Cardiac fibroblast (primary cell): ENCODE measurements at places on chromosomes 7 and 10.

DNA sequence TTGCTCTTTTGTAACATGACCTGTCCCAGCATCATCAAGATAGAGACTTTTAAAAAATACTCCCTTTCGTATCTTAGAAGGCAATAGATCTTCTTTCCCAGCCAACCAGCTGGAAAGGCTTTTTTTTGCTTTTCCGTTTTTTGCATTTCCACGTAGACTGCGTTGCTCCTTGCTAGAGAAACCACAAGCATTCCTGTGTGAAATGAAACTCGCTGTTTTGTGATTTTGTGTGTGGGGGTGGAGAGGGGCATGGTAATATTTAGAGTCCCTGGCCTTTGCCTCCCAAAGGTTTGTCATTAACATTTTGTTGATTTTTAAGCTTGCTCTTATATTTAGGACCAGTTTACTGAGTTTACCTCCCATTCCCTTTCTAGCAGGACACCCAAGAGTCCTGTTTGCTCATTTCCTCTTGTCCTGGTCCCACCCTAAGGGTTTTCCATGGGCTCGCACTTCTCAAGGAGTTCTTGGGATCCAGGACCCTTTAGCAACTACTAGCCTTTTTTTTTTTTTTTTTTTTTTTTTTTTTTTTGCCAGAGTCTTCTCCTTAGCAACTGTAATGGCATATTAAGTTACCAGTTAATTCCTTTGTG, 243.6 kb downstream of the BICC1 start:
- peak; percentile 68 for DNase-seq

- DNase-seq, result peak; percentile 6
These were observed at the start of gene GRM3 for GRCh38 chr7:86643561-86644281. TSS of gene GRM3 (plus strand) at chr7:86643909. CDS start at chr7:86765146, 121,237 bp downstream.

DNA sequence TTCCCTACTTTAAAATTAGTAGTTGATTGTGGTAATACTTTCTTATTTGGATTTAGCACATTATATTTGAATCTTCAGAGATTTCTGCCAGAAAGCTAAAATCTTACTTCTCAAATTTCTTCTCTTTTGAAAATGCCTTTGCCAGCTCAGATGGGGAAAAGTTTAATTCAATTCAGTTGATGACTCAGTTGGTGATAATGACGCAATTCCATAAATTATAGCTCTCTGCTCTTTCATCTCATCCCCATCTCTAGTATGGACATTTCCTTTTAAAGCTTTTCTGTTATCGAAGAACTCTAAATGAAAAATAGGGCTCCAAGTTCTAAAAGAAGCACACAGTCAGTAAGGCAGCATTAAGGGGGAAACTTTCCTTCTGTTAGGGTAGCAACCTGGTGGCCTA, 25.5 kb downstream of the RNLS start:
- peak; percentile 63 for DNase-seq

DNA sequence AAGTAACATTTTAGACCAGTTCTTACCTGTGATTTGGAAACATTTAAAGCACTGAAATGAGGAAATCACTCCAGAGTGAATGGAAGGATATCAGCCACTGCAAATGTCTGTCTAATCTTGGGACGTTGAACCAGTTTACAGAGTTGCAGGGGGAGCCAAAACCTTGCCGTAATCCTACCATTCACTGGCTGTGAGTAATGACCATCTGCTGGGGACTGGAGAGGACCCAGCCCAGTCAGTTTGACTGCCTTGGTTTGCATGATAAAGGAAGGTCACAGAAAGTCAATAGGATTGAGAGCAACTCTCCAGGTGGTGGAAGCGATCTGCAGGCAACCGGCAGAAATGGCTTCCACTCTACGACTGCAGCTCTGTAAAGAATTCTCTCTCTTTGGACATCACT, 167.2 kb downstream of the AKR1D1 start:
- DNase-seq, result peak; percentile 67

- DNase-seq, result no peak
These were observed 35.0 kb downstream of the ELFN1 start for GRCh38 chr7:1704811-1705738.

DNA sequence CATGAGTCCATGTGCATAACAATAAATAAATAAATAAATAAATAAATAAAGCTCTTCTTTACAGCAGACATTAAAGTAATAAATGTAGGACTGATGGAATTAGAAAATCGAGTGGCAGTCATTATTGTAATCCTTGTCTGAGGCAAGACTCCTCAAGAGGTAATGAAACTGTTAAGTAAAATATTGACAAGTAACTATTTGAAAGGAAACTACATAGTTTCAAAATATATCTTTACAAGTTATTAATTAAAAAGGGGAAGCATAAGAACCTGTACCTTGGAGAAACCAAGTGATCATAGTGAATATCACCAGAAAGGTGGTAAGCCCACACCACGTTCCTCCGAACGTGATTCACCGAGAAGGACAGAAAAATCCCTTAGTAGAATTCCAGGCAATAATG, 285.6 kb upstream of the SORCS1 start:
- DNase-seq, result no peak

GRCh38 chr7:113015034-113015645, 71.5 kb downstream of the GPR85 start:
- DNase-seq, result peak; percentile 69

GRCh38 chr7:79008786-79009185, 444.7 kb downstream of the MAGI2 start:
- no peak for DNase-seq

GRCh38 chr7:50688226-50688590, 94.5 kb downstream of the GRB10 start:
- DNase-seq, result no peak

DNA sequence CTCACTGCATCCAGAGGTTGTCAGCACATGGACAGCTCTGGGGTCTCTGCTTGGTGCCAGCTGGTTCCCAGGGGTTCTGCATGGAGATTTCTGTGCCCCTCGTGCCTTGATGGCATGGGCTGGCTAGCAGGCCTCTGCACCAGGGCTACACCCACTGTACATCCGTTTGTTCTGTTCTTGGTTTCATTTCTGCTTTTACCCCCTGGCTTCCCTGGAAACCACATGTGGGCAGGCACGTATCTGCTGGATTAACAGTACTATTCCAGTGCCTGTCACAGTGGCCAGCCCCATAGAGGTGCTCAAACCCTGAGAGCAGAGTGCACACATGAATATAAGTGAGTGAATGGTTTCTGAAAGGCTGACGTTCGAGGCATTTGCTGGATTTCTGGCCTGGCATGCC, 207.2 kb upstream of the GPR26 start:
- no peak for DNase-seq

DNA sequence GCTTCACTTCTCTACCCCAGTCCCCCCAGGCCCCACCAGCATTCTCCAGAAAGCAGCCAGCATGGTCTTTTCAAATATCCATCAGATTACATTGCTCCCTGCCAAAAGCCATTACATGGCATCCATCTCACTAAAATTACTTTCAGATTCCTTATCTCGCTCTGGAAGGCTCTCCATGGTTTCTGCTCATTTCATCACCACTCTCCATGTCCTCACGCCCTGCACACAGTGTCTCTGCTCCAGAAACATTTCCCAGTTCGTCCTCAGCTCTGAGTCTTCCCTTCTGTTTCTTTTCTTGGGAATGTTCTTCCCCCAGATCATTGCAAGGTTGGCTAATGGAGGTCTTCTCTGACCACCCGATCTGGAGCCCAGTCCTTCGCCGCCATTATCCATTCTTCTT, 499.1 kb downstream of the KCNMA1 start:
- no peak for DNase-seq

GRCh38 chr7:11539853-11540252, 292.1 kb downstream of the THSD7A start:
- DNase-seq, result peak; percentile 58

- peak; percentile 63 for DNase-seq
These were observed 1.7 kb downstream of the ZEB1 start for GRCh38 chr10:31320550-31321211.

DNA sequence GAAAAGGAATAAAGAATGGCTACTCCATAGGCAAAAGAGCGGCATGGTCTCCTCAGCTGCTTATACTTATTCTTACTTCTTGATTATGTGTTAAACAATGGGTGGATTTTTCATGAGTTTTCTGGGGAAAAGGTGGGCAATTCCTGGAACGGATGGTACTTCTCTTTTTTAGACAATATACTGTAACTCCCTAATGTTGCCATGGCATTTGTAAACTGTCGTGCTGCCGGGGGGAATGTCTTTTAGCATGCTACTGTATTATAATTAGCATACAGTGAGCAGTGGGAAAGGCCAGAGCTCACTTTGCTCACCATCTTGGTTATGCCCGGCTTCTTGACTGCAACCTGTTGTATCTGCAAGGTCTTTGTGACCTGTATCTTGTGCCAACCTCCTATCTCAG, 372.1 kb upstream of the AKR1E2 start:
- DNase-seq, result no peak

- DNase-seq, result no peak
These were observed 34.1 kb downstream of the GET4 start for GRCh38 chr7:910441-910861.

DNA sequence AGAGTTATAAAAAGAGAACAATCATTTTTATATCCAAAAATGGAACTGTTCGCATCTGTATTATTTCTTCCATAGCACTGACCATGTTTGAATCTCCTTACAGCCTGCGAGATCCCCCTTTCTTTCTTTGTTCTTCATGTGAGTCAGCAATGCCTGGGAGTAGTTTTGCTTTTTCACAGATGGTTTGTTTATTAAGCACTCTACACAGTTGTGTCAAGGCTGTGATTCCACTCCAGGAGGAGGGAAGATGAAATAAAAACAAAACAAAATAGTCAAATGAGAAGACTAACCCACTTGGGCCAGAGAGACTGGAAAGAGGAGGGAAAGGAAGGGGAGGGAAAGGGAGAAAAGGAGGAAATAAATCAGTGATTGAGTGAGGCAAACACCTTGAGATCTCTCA, 7.8 kb downstream of the LIPF start:
- peak; percentile 44 for DNase-seq

DNA sequence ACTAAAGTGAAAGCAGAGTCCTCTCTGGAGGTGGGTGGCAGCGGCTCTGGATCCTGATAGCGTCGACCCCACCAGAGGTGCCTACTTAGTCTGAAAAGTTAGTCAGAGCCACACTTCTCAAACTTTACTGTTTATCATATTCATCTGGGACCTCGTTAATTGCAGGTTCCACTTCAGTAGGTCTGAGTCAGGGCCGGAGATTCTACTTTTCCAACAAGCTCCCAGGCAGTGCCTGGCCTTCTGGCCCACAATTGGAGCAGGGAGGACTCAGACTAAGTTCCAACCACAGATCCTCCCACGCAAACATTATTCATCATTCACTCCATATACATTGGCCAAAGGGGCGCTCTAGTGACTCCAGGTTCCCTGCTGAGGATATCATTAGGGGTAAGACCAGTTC, 78.1 kb downstream of the VSTM4 start:
- peak; percentile 19 for DNase-seq

DNA sequence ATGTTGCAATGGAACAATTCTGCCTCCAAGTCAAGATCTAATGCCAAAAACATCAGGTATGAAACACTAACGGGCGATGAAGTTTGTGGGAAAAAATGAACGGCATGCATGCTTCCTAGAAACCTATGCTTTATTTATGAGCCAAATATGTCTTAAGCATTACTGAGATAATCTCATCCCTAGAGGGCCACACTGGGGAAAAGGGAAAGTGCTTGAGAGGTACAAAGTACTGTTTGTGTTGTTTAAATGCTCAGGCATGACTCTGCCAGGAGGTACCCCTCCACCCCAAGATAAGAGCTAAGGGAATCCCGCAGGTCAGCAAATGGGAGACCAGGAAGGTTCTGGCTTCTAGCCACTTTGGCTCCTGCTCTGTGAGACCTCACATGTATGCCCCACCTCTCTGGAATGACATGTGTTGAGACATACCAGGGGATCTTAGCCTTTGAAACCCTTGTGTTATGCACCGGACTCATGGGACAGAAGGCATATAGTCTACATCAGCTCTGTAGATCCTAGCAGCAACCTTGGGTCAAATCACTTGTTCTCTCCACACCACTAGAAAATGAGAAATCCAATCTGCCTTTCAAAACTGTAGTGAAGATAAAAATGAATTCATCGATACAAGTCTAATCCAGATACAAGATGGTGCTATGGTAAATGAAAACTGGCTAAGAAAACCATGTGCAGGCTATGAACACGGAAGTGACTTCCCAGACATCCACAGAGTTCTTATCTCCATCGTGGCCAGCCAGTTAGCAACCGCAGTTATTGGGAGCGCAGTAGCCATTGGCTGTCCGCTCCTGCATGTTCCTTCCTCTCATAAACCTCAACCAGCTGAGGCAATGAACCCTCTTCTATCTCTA, 61.0 kb downstream of the CREB3L2 start:
- peak; percentile 94 for DNase-seq

DNA sequence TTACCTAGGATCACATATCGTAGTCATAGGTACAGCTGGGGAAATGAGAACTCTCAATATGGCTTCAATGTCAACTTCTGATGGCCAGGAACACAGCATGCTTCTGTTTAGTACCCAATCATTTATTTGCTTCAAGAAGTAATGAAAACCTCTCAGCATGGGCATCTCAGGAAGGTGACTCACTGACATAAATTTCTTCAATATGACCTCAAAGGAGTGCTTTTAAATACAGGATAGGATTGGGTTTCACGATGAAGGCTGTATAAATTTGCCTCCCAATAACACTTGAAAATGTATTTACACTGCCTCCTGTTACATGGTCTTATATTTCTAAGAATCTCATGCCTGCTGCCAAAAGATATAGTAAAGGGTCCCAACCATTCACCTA, 15.1 kb downstream of the ITGA8 start:
- DNase-seq, result no peak

GRCh38 chr10:133154996-133155778, 4.8 kb upstream of the KNDC1 start:
- no peak for DNase-seq

GRCh38 chr10:74255888-74256357, 104.9 kb downstream of the ADK start:
- DNase-seq, result peak; percentile 27

- DNase-seq, result peak; percentile 27
These were observed 160.8 kb downstream of the CREB5 start for GRCh38 chr7:28573059-28573553.

GRCh38 chr10:88583584-88583957, 453 bp upstream of the RNLS start:
- DNase-seq, result no peak

DNA sequence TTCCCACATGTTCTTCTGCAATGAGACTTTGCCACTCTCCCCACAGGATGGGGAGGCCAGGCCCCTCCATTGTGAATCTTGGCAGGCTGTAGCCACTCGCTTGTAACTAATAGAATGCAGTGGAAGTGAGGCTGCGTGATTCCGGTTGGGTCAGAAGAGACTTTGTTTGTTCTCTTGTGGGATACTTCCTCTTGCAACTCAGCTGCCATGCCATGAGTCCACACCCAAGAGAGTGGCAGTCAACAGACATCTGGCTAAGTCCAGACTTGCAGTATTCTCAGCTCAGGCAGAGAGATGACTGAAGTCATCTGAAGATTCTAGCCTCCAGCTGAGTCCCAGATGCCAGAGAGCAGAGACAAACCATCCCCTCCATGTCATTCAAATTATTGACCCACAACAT, 153.4 kb upstream of the GDF10 start:
- DNase-seq, result peak; percentile 9

GRCh38 chr7:99078416-99078815, 65.5 kb downstream of the SMURF1 start:
- DNase-seq, result no peak

DNA sequence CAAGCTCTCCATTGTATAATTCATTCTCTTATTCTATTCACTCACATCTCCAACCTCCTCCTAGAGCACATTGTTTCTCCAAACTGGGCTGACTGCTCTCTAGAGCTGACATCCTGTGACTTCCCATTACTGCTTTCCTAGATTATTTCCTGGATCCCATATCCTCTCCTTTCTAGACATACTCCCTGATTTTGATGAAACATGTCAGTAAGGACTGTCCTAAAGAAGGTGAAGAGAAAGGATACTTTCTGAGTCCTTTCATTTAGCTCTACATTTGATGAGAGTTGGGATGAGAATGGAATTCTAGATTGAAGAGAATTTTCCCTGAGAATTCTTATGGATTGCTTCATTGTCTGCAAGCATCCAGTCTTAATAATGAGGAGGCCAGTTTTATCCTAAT, 78.8 kb downstream of the CNNM2 start:
- no peak for DNase-seq
